WTC11 (cell line): ENCODE measurements at places on chromosomes 1 and 21.

DNA sequence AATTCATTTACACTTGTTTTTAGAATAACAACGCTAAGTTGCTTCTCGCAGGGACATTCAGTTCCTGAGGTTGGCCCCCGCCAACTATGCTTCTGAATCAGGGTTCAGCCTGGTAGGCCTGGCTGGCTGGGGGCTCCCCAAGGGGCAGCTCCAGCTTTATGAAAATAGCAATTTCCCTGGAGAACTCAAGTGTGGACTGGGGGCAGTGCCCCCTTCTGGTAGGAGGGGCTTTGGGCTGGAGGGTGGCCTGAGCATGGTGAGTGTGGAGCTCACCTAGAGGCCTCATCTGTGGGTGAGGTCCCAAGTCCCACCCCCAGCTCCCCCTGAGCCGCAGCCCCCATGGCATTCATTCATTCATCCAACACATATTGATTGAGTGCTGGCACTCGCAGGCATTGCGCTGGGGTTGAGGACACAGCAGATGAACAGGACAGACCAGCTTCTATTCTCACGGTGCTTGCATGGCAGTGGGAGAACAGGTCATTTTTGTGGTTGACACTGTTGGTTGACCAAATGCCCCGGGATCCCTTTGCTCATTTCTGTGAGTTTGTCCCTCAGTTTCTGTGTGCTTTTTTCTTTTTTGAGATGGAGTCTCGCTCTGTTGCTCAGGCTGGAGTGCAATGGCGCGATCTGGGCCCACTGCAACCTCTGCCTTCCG is 79.2 kb downstream of the UBIAD1 start:
- H3K4me3 ChIP-seq, result no peak overlapping the region
- peaks cover 32% of the 10 kb centered on the region for H3K27me3 ChIP-seq
- H3K27ac ChIP-seq, result no peak overlapping the region
- peaks cover 8% of the 10 kb centered on the region for H3K36me3 ChIP-seq

DNA sequence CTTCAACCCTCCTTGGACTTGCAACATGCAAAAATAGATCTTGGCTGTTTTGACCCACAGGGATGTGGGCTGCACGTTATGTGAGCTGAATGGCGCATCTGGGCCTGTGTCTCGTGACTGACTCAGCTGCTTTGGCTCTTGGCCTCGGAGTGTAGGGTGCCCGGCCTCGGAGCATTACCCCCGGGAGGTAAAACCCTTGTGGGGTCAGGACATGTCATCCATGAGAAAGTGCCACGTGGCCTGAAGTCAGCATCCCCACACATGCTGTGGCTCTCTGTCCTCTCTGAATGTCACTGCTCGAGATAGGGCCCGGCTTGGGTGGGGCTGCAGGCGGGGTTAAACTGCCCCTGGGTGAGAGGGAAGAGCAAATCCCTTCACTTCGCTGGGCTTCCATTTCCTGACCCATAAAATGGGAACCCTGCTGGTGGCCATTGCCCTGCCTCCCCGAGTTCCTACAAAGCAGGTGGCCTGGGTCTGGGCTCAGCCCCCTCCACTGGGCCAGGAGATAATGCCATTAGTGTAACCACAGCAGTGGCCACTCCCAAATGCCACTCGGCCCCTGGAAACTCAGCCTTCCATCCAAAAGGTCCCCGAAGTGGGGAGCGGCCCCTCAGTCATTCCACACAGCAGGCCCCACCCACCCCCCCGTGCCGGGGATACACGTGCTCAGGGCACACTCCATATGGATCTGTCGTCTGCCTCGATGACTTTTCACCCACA is 22.8 kb upstream of the TSPEAR start:
- H3K36me3 ChIP-seq, result peaks cover 30% of the 10 kb centered on the region
- H3K4me1 ChIP-seq, result peaks cover 16% of the 10 kb centered on the region
- DNase-seq, result no peak
- H3K4me3 ChIP-seq, result no peak overlapping the region
- peaks cover 13% of the 10 kb centered on the region for H3K27me3 ChIP-seq

- DNase-seq, result peak; percentile 68
- peak overlapping the region; percentile 63 for H3K4me3 ChIP-seq
- peaks cover 33% of the 10 kb centered on the region for H3K4me1 ChIP-seq
These were observed 27.8 kb downstream of the ILDR2 start for GRCh38 chr1:166947398-166948043.

- peak within 1 kb of the TSS; percentile 99 for H3K27ac ChIP-seq
- H3K4me1 ChIP-seq, result peaks cover 25% of the 10 kb centered on the region
- peak within 1 kb of the TSS; percentile 88 for H3K4me3 ChIP-seq
- no peaks in the 10 kb centered on the region for H3K27me3 ChIP-seq
- H3K36me3 ChIP-seq, result no peaks in the 10 kb centered on the region
These were observed at the start of gene CCDC18 for GRCh38 chr1:93180723-93181613. Gene CCDC18 (plus strand): TSS chr1:93180724. CDS start chr1:93183362, 2,638 bp downstream.

- no peaks in the 10 kb centered on the region for H3K27me3 ChIP-seq
- peak overlapping the region; percentile 61 for H3K27ac ChIP-seq
- peaks cover 31% of the 10 kb centered on the region for H3K4me1 ChIP-seq
- peak; percentile 79 for DNase-seq
These were observed 41.5 kb downstream of the SLC66A1 start for GRCh38 chr1:19353596-19353995.

DNA sequence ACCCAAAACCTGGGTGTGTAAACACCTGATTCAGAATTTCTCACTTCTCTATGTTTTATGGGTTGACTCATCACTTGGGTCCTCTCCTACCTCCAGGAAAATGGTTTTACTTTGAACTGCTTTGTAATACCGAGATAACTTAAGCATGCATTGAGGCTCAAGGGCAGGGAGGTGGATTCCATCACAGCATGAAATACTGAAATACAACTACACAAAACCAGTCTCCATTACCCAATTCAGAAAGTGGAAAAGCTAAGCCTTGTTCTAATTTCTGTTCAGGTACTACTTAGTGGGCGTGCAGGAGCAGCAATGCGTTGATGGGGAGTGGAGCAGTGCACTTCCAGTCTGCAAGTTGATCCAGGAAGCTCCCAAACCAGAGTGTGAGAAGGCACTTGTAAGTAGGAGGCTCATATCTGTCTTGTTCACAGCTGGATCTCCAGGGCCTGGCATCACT is 6.1 kb upstream of the C4BPA start:
- H3K27me3 ChIP-seq, result peaks cover 4% of the 10 kb centered on the region
- H3K36me3 ChIP-seq, result peaks cover 12% of the 10 kb centered on the region
- no peak overlapping the region for H3K27ac ChIP-seq
- no peak overlapping the region for H3K4me3 ChIP-seq
- H3K4me1 ChIP-seq, result no peaks in the 10 kb centered on the region

GRCh38 chr1:67682659-67683197 is 2.3 kb upstream of the GADD45A start:
- peaks cover 6% of the 10 kb centered on the region for H3K36me3 ChIP-seq
- DNase-seq, result no peak
- no peak overlapping the region for H3K4me3 ChIP-seq
- H3K27me3 ChIP-seq, result no peaks in the 10 kb centered on the region

- no peak overlapping the region for H3K27ac ChIP-seq
- no peaks in the 10 kb centered on the region for H3K36me3 ChIP-seq
These were observed 336 bp upstream of the DENND2D start for GRCh38 chr1:111200802-111201161.

DNA sequence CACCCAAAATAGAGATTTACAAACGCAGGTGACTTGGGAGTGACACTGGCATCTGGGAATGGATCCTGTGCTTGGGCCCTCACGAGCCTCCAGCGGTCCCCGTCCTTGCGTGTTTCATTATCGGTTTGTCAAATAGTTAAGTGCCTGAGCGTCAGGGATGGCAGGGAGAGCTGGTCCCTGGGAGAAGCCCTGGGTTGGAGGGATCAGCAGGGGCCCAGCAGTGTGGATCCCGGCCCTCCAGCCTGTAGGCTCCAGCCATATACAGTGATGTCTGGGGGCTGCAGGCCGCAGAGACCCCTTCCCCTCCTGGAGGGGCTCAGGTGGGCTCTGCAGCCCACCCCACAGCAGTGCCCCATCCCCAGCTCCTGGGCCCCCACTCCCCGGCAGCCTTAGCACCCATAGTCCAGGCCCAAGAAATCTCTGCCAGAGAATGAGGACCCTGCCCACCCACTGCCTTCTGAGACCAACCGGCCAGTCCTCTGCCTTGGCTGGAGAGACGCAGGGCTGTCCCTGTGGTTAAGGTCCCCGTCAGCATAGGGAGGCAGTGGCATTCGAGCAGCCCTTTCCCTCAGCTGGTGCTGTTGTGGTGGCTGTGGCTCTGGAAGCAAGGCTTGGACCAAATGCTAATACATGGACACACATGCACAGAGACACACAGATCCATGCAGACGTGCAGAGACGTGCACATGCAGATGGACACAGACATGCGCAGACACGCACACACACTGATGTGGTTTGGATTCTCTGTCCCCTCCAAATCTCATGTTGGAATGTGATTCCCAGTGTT is 2.4 kb upstream of the SLC19A1 start:
- H3K27ac ChIP-seq, result no peak overlapping the region
- peaks cover 15% of the 10 kb centered on the region for H3K4me1 ChIP-seq
- no peak overlapping the region for H3K4me3 ChIP-seq

GRCh38 chr1:247146671-247147070 is 25.1 kb downstream of the ZNF124 start:
- H3K27me3 ChIP-seq, result no peaks in the 10 kb centered on the region
- no peak overlapping the region for H3K4me3 ChIP-seq
- H3K36me3 ChIP-seq, result peaks cover 64% of the 10 kb centered on the region
- H3K4me1 ChIP-seq, result peaks cover 5% of the 10 kb centered on the region
- H3K27ac ChIP-seq, result no peak overlapping the region
- DNase-seq, result no peak

- H3K27ac ChIP-seq, result no peak overlapping the region
- no peak overlapping the region for H3K4me3 ChIP-seq
- no peak for DNase-seq
These were observed 7.1 kb upstream of the PRCC start for GRCh38 chr1:156760092-156760795.

GRCh38 chr1:25590096-25590824 is 26.3 kb upstream of the MAN1C1 start:
- H3K27me3 ChIP-seq, result no peaks in the 10 kb centered on the region
- H3K4me3 ChIP-seq, result no peak overlapping the region
- no peaks in the 10 kb centered on the region; the same call in 1 of the 2 replicates for H3K36me3 ChIP-seq
- H3K27ac ChIP-seq, result peak overlapping the region; percentile 37; the same call in 1 of the 2 replicates
- no peak for DNase-seq

GRCh38 chr1:220407191-220407590 is 120.7 kb upstream of the MARK1 start:
- H3K27me3 ChIP-seq, result peaks cover 4% of the 10 kb centered on the region; the same call in 1 of the 2 replicates
- peaks cover 12% of the 10 kb centered on the region for H3K36me3 ChIP-seq
- peaks cover 25% of the 10 kb centered on the region for H3K4me1 ChIP-seq

- H3K27me3 ChIP-seq, result no peaks in the 10 kb centered on the region
- peaks cover 29% of the 10 kb centered on the region for H3K4me1 ChIP-seq
- H3K27ac ChIP-seq, result peak overlapping the region; percentile 9; the same call in 1 of the 2 replicates
- no peak for DNase-seq
- H3K4me3 ChIP-seq, result no peak overlapping the region
- H3K36me3 ChIP-seq, result no peaks in the 10 kb centered on the region
These were observed 11.3 kb downstream of the NFIA start for GRCh38 chr1:61093525-61094137.

GRCh38 chr1:37987679-37988078 is 2.1 kb downstream of the SF3A3 start:
- H3K27ac ChIP-seq, result no peak overlapping the region; the same call in 1 of the 2 replicates
- H3K36me3 ChIP-seq, result peaks cover 41% of the 10 kb centered on the region
- H3K4me1 ChIP-seq, result peaks cover 12% of the 10 kb centered on the region
- no peaks in the 10 kb centered on the region for H3K27me3 ChIP-seq
- no peak for DNase-seq
- peak overlapping the region; percentile 87; the same call in 1 of the 2 replicates for H3K4me3 ChIP-seq

DNA sequence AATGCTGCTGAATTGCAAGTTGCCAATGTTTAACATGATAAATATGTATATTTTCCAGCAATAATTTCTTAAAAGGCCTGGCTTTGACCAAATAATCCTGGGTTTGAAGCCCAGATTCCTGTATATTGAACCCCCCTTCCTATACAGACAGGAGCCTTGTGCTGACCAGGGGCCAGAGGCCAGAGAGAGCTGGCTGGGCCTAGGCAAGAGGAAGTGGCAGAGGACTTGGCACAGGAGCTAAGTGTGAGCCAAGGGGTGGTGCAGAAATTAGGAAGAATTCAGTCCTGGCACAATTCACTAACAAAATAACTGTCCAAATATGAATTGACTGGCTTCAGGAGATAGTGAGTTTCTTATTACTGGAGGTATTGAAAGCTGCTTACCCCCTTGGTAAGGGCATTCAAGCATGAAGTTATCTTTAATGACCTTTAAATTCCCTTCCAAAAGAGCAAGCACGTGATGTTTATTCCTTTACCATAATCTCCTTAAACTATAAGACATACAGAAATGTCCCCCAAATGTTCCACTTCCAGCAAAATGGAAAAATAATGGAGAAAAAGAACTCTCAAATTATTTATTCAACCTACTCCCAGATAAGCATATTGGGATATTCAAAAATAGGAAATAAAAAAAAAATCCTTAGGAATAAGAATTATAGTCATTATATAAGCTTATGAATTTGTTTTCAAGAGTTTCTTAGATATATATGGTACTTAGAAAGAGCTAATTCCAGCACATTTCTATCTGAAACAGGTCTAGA is 26.6 kb downstream of the NIBAN1 start:
- no peak overlapping the region for H3K4me3 ChIP-seq
- DNase-seq, result no peak
- no peaks in the 10 kb centered on the region for H3K36me3 ChIP-seq
- peaks cover 20% of the 10 kb centered on the region for H3K4me1 ChIP-seq
- H3K27me3 ChIP-seq, result no peaks in the 10 kb centered on the region
- H3K27ac ChIP-seq, result no peak overlapping the region

DNA sequence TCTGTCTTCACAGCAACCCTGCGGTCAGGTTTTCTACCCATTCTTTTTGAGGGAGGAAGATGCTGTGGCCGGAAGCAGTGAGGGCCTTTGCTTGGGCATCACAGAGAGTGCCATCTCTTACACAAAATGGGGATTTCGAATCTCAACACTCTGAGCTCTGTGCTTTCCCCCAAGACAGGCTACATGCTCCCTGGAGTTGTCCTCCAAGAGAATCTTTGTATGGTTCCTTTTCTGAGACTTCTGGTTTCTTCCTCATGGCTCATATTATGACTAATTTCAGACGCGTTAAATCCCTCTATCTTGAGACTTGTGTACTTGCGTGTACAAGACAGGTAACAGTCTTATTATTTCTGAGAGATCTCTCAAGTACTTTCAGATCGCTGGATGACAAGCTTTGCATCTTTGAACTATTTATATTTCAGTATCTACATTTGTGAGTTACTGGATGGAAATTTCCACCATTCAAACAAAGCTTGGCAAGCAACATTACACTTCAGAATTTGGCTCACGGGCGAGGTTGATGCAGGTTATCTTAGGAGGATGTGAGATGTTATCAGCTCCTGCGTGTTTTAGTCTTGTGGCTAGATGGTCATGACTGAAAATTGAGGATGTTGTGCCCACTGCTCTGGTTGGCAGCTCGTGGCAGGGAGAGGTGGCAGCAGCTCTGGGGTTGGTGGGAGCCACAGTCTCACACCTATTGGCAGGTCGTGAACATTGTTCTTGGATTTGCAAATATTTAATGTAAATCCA is 19.4 kb downstream of the ABCG1 start:
- H3K27ac ChIP-seq, result no peak overlapping the region
- no peak overlapping the region for H3K4me3 ChIP-seq
- peaks cover 31% of the 10 kb centered on the region for H3K27me3 ChIP-seq
- H3K36me3 ChIP-seq, result no peaks in the 10 kb centered on the region
- H3K4me1 ChIP-seq, result peaks cover 34% of the 10 kb centered on the region
- no peak for DNase-seq

- no peak overlapping the region for H3K27ac ChIP-seq
- H3K27me3 ChIP-seq, result peaks cover 3% of the 10 kb centered on the region; the same call in 1 of the 2 replicates
- peaks cover 62% of the 10 kb centered on the region for H3K36me3 ChIP-seq
- no peak overlapping the region for H3K4me3 ChIP-seq
- no peaks in the 10 kb centered on the region for H3K4me1 ChIP-seq
These were observed 60.0 kb upstream of the AJAP1 start for GRCh38 chr1:4594286-4594991.

- no peak for DNase-seq
- H3K27me3 ChIP-seq, result peaks cover 9% of the 10 kb centered on the region; the same call in 1 of the 2 replicates
- no peak overlapping the region for H3K27ac ChIP-seq
- peaks cover 16% of the 10 kb centered on the region for H3K4me1 ChIP-seq
- no peaks in the 10 kb centered on the region for H3K36me3 ChIP-seq
- no peak overlapping the region for H3K4me3 ChIP-seq
These were observed 12.4 kb upstream of the ETV3 start for GRCh38 chr1:157150631-157151030.
